ENCODE measurements at places on chromosomes 2 and 18. TPM values are rescaled to one million over a fixed set of nuclear protein-coding genes. Genes with fewer than 3 reads are reported as not detected.
A peak's percentile ranks its signal among the peaks of the same experiment; 100 is the strongest.

- peak; percentile 62 for DNase-seq
Measured at GRCh38 chr2:108607706-108608301, 73.5 kb downstream of the LIMS1 start.

Gene EVA1A
- total RNA-seq, result 0.94 TPM

Gene ZAP70
- total RNA-seq, result 1.7 TPM

Gene ITGA4
- total RNA-seq, result 1.5 TPM

Gene LOXHD1
- 0.74 TPM for total RNA-seq

DNA sequence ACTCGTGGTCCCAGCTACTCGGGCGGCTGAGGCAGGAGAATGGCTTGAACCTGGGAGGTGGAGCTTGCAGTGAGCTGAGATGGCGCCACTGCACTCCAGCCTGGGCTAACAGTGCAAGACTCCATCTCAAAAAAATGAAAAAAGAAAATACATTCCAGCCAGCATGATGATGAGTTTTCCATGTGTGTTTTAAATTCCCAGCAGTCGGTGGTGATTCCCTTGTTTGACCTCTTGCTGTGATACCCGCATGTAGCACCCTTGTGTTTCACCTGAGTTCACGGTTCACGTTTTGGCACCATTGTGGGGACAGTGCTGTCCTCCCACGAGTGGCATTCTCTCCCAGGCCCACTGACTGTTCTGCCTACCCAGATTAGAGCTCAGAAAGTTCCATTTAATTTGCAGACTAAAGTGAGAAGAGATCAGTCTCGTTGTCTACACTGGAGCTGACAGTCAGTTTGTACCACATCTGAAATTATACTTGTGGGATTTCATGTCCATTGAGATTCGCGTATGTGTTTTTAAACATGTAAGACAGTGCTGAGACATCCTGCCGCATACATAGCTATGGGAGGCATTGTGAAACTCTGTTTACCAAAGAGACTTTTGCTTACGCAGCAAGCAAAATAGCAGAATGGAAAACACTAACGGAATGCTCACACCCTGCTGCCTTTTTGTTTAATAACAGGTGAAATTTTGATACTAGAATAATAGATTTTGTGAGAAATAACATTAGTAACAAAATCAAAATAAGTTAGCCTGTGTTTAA lies 157.1 kb downstream of the GBX2 start:
- DNase-seq, result no peak

Gene SATB2
- total RNA-seq, result 1.3 TPM

Data from left ventricle myocardium superior (tissue), 1 donor.